ENCODE measurements at places on chromosomes 1 and 21.

GRCh38 chr21:45123440-45123839, 49.1 kb downstream of the ADARB1 start:
- DNase-seq: no peak

DNA sequence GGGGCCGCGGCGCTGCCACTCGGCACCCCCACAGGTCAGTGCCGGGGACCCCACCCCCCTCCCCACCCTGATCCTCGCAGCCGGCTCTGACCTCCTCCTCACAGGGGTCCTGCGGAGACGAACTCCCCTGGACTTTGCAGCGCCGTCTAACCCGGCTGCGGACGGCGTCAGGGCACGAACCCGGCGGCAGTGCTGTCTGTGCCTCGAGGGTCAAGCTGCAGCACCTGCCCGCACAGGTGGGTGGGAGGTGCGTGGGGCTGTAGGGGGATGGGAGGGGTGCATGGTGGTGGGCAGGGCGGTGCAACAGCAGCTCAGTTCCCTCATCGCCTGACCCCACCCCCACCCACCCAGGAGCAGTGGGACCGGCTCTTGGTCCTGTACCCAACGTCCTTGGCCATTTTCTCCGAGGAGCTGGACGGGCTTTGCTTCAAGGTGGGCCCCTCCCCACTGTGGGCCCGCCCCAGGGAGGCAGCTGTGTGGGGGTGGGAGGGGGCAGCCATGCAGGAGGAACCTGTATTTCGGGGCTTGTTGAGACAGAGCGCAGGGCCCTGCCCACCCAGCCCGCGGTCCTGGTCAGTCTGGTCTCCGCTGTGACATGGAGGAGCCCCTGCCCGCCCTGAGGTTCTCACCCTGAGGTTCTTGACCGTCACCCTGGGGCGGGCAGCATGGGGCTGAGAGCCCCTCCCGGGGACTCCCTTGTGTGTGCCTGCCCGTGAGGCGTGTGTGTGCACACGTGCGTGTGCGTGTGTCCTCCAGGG, 4.9 kb downstream of the PLEKHN1 start:
- DNase-seq: no peak

GRCh38 chr1:228163007-228163753, 2.4 kb upstream of the IBA57 start:
- no peak for DNase-seq

GRCh38 chr1:54218883-54219687, 19.1 kb downstream of the MRPL37 start:
- DNase-seq: no peak

- no peak for DNase-seq
These were observed 6.3 kb upstream of the RGS13 start for GRCh38 chr1:192629612-192630011.

GRCh38 chr1:222914861-222915632, 100.2 kb downstream of the DISP1 start:
- DNase-seq: no peak

DNA sequence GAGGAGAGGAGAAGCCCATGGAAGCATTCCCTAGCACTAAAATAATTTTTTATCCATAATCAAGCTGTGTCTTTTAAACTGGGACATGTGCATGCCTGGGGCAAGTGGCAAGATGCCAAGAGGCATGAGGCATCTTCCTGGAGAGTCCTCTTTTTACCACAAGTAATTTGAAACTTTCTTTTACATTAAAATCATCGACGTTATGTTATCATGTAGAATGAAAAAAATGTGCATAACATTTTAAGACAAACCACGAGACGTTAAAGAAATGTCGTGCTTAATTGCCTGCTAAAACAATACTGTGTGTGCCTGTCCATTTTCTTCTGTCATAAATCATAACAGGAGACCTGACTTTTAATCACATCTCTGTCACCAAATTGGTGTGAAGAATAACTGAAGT, 1.5 kb downstream of the STYXL2 start:
- no peak for DNase-seq

DNA sequence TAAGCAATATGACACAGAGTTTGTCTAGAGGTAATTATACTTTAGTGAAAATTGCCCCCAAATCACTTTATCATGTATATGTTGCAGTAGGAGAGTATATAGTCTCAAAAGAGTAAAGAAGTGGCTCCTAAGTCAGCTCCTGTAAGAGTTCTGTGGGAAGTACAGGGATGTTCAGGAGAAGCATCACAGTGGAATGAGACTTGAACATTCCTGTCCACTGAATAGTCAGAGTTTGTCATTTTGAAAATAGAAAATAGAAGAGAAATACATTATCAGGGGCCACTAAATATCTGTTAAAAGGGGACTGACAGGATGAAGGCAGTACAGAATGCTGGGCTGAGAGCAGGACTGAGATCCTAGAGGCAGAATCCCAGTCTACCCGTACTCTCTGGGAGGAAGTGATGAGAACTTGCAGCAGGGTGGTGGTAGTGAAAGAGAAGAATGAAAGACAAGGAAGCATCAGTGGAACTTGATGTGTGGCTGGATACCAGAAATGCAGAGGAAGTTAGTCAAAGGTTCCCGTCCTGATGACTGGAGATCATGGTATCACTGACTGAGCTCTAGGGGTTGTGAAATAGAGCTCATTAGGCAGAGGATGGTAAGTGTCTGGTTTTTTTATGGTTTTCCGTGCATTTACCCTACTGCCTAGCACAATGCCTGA, 153.4 kb downstream of the FMN2 start:
- no peak for DNase-seq

- DNase-seq: no peak
These were observed 375.7 kb upstream of the B3GALT2 start for GRCh38 chr1:193562121-193562520.

DNA sequence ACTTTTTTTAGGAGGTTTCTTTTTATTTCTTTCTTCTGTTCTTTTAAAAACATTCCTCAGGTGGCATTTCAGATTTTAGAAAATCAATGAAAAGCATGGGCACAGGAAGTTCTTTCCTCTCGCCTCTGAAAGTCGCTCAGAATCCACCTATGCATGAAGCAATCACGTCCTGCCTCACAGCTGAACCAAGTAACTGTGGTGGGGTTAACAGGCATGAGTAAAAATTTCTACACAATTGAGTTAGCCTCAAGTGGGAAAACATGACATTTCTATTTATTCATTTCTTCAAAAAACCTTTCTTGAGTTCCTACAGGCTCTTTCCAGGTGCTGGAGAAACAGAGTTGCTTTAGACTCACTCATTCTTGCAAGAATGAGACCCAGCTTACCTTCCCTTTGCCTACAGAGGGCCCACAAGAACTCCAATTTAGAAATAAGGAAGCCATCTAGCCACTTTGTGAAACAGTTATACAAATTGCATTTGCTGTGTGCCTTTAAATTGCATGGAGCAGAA, 508.9 kb upstream of the PKN2 start:
- DNase-seq: no peak

GRCh38 chr1:16218014-16218673, 5.7 kb upstream of the ARHGEF19 start:
- no peak for DNase-seq

DNA sequence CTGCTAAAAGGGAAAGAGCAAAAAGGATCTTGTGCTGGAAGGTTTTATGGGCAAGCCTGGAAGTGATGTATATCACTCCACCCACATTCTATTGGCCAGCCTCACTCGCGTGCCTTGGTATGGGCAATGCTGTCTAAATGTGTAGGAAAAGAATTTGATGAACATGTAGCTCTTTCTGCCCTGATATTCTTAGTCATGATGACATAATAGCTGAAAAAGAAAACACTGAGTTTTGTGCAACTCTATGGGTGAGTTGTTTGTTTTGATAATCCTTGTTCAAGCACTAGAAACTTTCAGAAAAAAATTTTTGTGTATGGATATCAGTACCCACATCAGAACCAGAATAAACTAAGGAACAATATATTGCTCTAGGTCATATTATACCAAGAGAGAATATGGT, 231.5 kb upstream of the ST6GALNAC5 start:
- DNase-seq: no peak

GRCh38 chr1:4970532-4970931, 316.1 kb downstream of the AJAP1 start:
- no peak for DNase-seq

GRCh38 chr1:32286763-32287162, 5.1 kb upstream of the HDAC1 start:
- no peak for DNase-seq

GRCh38 chr1:44407430-44408211, 2.6 kb downstream of the RNF220 start:
- no peak for DNase-seq

DNA sequence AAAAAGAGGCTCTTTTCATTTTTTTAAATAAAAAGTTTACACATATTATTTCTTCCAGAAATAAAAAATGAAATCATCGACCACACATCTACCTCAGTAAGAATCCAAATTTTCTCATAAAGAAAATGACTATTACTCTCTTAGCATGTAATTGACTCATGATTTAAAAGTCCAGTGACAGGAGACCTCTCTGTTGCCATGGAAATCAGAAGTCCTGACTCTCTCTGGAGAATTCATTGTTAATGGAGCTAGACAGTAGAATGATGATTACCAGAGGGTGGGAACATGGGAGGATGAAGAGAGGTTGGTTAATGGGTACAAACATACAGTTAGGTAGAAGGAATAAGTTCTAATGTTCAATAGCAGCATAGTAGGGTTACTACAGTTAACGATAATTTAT, 5.0 kb upstream of the CLCA4 start:
- no peak for DNase-seq

- DNase-seq: no peak
These were observed 15.4 kb downstream of the GJA4 start for GRCh38 chr1:34808051-34808810.

- no peak for DNase-seq
These were observed 245.3 kb upstream of the RUNX1 start for GRCh38 chr21:35294231-35294898.

- DNase-seq: no peak
These were observed 9.6 kb upstream of the POU2F1 start for GRCh38 chr1:167210966-167211674.

GRCh38 chr1:94111879-94112278, 9.1 kb downstream of the ABCA4 start:
- no peak for DNase-seq

DNA sequence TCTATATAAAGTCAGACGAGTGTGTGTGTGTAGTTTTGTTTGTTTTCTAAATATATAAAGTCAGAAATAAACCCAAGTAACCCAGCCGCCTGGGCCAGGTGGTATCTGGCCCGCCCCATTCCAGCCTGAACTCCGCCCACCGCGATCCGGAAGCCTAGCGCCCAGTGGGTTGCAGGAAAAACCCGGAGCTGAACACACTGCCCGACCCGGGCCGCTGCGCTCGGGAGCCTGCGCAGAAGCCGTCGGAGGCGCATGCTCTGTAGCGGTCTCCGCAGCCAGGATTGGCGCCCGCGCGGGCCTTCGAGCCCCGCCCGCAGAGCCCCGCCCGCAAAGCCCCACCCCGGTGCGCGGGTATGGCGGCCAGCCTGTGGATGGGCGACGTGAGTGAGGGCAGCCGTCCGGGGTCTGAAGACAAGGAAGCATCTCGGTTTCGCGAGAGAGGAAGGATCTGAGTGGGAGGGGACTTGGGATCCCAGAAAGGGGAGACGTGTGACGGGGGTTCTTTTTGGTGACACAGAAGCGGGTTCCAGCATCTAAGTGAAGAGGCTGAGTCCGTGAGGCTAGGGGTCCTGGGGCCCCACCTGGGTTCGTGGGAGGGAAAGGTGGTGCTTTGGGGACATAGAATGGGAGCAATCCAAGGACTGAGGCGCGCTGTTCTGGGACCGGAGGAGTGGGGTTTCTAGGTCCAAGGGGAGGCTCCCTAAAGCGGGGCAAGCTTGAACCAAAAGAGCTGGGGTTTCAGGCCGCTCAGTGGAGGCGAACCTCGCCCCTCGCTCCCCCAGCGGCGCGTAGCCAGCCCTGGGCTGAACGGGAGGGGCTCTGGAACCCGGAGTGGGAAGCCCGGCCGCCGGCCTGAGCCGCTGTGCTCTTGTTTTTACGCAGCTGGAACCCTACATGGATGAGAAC, at the start of gene TRNAU1AP:
Gene TRNAU1AP, plus strand, starts transcription at position 328 of the 906 bp plus-strand sequence. Its CDS starts 26 bp downstream, at position 354.
- peak; percentile 95 for DNase-seq

DNA sequence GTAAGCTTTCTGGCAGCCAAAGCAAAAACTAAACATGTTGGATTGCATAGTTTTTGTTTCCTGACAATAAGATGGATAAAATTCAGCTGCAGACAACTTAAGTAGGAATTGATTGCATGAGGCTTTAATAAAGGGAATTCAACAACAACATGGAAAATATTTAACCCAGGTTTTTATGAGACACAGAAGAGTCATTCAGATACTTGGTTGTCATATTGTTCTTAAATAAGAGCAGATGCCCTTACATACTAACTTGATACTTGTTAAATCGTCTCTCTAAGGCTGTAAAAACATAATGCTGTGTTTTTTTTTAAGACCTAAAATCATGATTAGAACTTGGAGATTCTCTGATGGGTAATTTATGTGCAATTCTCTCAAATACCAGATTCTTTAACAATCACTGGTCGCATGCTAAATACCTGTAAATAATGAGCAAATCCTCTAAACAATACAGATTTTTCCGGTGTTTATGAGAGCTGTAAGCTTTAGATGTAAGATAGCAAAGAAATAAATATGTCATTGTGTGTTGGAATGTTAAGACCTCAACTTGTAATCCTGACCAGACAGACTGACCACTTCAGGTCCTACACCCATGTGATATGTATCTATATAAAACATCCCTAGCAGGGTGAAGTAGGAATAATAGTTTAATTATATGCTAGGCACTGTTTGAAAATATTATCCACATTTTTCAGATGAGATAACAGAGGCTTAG, 37.8 kb upstream of the CD34 start:
- no peak for DNase-seq

GRCh38 chr1:58936973-58937372, 153.1 kb upstream of the JUN start:
- DNase-seq: no peak

DNA sequence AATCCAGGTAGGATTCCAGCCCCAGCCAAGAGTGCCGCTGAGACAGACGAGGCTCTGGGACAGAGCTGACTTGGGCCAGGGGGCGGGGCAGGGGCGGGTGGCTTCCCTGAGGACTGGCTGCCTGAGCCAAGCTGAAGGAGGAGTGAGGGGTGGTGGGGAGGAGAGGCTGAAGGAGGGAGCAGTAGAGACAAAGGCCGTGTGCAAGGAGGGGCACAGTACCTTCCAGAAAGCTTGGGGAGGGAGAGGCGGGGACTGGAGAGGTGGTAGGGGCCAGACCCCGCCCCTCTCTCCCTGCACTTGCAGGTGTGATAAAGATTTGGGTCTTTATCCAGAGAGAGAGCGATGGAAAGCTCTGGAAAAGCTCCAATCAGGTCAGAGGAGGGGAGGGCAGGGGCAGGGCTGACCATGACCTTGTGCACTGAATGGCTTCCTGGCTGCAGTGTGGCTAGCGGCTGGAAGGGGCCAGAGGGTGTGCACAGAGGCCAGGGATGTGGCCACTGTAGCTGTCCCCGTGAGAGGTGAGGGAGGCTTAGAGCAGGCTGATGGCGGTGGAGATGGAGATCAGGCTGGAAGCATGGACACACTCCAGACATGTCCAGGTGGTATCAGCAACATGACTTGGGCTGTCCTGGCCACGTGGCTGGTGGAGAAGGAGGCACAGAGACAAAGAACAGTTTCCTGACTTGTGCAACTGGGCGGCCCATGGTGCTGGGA, 6.7 kb upstream of the EPHA8 start:
- no peak for DNase-seq

- DNase-seq: no peak
These were observed 7.2 kb downstream of the PRDM2 start for GRCh38 chr1:13707164-13707563.

- DNase-seq: peak; percentile 46
These were observed 130.3 kb upstream of the DPYD start for GRCh38 chr1:98051065-98051675.

GRCh38 chr1:163240705-163241104, 38.0 kb upstream of the RGS5 start:
- DNase-seq: no peak

- no peak for DNase-seq
These were observed 888.3 kb downstream of the LTN1 start for GRCh38 chr21:28104346-28104745.
